ENCODE measurements at places on chromosomes 3 and 15.

GRCh38 chr15:69606144-69606543 lies 153.5 kb downstream of the RPLP1 start:
- no peak for DNase-seq

DNA sequence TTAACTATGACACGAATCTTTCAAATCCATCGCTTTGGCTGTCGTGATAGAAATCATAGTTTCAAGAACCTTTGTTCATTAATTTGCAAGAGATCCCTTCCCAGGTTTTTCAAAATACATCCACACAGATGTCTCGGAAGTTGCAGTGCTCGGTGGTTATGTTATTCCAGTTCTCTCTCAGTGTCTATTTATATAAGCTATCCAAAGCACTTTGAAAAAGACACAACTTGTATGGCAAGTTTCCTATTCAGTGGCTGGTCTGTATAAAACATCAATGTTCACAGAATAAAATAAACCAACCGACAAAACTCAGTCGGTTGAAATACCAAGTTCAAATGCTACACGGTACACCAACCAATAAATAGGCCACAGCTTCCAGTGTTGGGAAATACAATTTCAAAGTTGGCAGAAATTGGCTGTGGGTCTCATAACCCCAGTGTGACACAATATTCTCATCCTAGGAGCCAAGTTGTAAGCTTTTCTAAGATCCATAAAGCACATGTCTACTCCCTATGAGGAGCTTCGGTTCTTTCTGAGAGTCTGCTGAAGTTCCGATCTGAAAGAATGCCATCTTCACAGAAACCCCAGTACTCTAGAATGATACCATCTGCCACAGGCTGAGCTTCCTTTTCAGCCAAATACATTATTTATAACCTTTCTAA lies 23.7 kb downstream of the SATB1 start:
- no peak for DNase-seq

- DNase-seq = no peak
Observed at GRCh38 chr3:108037770-108038169, 53.1 kb downstream of the CD47 start.

DNA sequence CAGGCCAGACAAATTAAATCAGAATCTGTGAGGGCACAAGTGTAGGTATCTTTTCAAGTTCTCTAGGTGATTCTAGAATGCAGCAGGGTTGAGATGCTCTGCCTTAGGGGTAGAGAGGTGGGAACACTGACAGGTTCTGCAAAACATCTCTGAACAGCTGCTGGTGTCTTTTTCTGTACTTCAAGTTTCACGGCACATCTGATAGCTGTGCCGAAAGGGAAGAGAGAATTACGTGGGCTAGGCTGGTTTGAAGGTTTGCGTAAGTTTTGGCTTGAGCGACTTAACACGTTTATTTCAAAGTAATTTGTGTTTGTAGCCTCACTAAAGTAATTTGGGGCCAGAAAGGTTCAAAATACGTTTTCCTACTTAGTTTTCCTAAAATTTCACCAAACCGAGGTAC lies 22.5 kb downstream of the PXK start:
- DNase-seq = no peak
